ENCODE measurements at places on chromosomes 3 and 15.

DNA sequence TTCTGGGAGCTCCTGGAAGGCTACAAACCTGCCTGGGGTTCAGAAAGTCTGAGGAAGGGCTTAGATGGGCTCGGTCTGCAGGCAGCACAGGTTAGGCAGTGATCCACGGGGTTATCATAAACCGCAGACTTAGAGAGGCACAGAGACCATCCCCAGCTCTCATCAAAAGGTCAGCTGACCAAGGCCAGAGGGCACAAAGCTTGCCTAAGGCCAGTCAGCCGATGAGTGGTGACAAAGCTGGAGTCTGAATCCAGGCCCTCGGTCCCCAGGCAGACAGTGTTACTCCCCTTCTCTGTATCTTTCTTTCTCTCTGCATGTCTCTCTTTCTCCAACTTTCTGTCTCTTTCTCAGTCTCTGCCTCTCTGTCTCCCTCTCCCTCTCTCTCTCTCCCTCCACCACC is 56.5 kb downstream of the ADCY5 start:
- DNase-seq, result no peak

- DNase-seq, result no peak
These were observed 34.7 kb downstream of the KLHL25 start for GRCh38 chr15:85760049-85760448.

GRCh38 chr15:59622289-59622688 is 10.7 kb downstream of the GCNT3 start:
- DNase-seq, result peak; percentile 61

DNA sequence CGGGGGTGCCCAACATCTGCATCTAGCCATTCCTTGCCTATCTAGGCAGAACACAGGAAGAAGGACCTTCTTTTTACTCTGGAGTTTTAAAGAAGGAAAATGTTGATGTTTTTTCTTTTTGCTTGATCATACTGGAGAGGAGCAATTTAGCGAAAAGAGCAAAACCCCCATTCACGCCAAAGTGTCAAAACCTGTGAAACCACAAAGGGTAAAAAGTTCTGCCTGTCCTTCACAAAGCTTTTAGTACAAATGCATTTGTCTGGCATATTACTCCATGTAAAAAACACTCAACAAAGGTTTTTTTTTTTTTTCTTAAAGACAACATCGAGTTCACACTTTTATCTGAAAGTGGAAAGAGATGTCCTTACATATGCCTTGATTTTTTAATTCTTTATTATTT is 214.2 kb upstream of the MRPL3 start:
- no peak for DNase-seq

GRCh38 chr3:127674790-127675189 is 2.0 kb downstream of the ABTB1 start:
- DNase-seq, result no peak

- DNase-seq, result no peak
These were observed 10.9 kb upstream of the CD200R1L start for GRCh38 chr3:112857526-112857925.

GRCh38 chr15:42721016-42721415 is 15.9 kb downstream of the CDAN1 start:
- DNase-seq, result peak; percentile 56

GRCh38 chr3:69547461-69547880 is 161.6 kb upstream of the FRMD4B start:
- DNase-seq, result peak; percentile 4

- no peak for DNase-seq
These were observed 216.5 kb upstream of the SEMA6D start for GRCh38 chr15:47500842-47501241.

DNA sequence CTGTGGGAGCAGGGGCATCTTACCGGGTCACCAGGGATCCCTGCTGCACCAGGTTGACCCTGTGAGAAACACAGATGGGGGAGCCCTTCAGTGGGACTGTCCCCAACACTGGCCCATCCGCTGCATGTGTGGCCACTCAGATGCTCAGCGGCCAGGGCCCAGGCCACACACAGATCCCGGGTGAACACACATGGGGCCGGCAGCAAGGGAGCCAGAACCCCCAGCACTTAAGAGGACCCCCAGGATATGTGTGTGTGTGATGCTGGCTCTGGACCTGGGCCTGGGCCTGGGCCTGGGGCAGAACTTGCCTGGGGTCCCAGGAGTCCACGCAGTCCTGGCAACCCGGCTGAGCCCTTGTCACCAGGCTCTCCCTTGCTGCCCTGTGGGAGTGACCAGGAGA is 4.9 kb upstream of the UCN2 start:
- no peak for DNase-seq

DNA sequence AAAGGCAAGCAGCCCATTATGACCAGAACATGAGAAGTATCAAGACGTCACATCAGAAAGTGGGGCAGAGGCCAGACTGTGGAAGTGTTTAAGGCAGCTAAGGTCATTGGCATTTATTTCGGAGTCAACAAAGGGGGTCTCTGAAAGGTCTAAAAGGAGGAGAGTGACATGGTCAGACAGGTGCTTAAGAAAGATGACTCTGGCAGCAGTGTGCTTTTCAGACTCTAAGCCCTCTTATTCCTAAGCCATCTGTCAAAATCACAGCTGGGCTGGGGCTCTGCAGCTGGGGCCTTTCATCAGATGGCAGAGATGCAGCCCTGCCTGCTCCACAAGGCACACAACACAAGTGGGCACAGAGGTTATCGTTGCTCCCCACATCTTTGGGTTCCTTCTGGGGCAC is 14.0 kb downstream of the FBXL22 start:
- no peak for DNase-seq

GRCh38 chr3:120683213-120683612 is 1.2 kb upstream of the HGD start:
- DNase-seq, result no peak

- DNase-seq, result peak; percentile 74
These were observed at the start of gene WNT5A for GRCh38 chr3:55486857-55487380. Gene WNT5A (minus strand): TSS chr3:55487306. CDS start chr3:55486985, 321 bp downstream.

DNA sequence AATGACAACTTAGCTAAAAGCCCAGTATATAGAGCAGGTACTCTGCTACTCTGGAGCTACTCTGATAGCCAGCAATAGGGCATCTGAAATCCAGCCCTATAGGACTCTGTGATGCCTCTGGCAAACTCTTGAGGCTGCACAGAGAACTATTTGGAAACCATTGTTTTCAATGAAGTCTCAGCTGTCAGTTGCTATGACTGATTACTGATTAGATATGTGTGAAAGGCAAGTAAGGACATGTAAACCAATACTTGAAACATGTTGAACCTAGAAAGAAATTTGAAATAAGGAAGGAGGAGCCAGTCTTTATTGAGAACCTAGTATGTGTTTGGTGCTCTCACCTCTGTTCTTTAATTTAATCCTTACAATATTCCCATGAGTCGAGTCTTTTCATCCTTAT is 40.2 kb upstream of the CRTC3 start:
- no peak for DNase-seq

DNA sequence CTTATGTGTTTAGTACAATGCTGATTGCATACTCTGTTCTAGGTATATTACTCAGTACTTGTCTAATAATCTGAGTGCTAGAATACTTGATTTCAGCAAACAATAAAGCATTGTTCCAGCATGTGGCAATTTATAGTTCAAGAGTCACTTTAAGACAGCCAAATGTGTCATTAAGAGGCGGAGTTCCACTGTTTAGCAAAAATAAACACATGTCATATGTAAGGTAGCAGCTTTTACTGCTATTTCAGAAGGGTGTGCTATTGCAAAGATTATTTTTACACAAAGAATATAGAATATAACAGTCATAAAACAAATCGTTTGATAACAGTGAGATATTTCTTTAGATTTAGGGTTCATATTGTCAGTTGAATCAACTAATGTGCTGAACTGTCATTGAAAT is 358.7 kb downstream of the TUSC7 start:
- no peak for DNase-seq

- peak; percentile 38 for DNase-seq
These were observed 67.1 kb upstream of the MCTP2 start for GRCh38 chr15:94164202-94164807.

DNA sequence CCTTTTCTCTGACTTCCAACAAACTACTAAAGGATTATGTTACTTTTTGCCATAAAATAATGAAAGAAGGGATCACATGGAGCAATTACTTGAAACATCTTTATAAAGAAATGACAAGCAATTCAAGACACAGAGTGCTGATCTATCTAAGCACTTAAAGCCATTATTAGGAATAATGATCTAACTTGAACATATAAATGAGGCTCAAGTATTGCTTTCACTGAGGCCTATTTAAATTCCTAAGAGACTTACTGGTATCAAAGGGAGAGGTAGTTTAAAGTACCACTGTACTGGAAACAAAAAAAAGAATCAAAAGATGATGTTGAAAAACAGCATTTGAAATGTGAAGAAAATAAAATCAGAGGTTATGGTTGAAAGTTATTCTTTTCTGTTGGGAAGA is 375.5 kb downstream of the PLCL2 start:
- DNase-seq, result no peak

DNA sequence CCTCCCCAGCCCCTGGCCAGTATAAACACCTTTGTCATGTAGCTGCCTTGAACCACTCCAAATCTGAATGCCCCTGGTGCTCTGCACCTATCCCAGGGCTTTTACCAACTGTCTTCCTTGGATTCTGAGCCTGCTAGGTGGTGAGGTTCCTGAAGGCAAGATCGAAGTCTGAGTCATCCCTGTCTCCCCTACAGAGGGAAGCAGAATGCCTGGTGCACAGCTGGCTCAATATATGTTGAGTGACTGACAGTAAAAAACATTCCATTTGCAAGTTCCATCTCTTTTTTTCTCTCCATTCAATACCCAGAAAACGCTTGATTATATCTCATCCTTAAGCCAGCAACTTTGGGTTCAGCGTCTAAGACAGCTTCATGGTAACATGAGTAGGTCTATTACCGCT is 24.7 kb downstream of the SLC24A1 start:
- DNase-seq, result peak; percentile 34

- peak; percentile 24 for DNase-seq
These were observed 62.0 kb downstream of the ZNF148 start for GRCh38 chr3:125313060-125313635.

- DNase-seq, result no peak
These were observed 4.6 kb upstream of the RTP2 start for GRCh38 chr3:187706971-187707370.

DNA sequence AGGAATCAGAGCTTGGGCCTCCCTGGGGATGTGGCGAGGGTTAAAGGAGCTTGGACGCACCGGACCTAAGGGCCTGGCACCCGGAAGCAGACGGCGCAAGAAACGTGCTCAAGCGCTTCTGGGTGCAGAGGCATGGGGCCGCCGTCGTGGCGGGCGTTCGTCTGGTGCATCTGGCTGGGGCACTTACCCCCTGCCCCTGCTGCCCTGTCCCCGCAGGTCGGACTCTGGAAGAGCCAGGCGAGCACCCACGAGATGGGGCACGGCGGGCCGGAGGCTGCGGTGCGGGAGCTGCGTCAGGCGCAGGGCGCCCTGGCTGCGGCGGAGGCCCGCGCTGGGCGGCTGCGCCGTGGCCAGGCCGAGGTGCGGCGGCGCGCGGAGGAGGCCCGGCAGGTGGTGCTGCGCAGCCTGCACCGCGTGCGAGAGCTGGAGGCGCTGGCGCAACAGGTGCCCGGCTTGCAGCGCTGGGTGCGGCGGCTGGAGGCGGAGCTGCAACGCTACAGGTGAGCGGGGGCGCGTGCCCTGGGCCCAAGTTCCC is 2.5 kb downstream of the EFCC1 start:
- no peak for DNase-seq

DNA sequence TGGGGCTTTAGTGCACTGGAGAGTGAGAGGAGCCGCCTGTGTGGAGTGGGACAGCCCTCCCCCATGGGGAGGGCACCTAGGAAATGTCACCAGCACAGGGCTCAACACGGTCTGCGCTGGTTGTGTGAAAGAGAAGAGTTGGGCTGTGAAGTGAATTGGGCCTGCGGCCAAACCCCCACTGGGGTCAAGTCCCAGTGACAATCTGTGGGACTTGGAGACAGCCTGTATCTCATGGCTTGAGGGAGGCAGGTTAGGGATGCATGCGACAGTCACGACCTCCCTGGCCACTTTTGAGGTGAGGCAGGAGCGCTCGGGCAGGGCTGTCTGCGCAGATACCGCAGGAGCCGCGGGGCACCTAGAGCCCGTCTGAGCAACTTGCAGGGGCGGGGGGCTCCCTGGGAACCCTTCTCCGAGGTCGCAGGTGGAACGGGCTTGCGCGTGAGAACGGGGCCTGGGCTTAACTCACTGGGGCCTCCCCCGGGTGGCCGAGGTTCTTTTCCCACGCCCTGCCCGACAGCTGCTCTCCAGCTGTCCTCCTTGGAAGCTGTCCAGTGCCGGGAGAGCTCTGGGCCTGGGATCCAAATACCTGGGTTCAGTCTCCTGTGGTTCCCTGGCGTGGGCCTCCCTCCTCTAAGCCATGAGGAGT is 77.4 kb downstream of the SNRK start:
- no peak for DNase-seq

DNA sequence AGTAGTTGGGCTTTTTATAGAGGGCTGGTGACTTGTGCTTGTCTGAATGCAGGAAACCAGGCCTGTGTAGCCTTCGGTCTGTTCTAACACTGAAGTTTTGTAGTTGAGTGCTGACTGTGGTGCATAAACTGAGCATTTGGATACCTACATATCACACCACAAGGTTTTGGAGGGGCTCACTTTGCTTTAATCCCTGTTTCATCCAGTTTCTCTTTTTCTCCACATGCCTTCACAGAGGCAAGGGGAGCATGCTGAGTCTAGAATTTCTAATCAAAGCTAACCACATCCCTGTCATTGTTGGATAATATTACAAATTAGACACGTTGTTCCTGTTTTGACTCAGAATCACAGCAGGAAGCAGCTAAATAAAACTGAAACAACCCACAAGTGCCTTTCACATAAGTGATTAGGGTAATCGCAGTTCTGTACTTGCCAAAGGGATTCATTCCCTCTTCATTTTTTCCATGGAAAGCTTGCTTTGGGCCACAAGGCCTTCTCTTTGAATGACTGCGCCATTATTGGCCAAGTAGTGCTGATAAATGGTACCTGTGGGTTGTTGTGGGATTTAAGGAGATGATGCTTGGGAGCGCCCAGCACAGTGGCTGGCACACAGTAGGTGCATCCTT is 48.9 kb downstream of the TGFBR2 start:
- peak; percentile 70 for DNase-seq

- DNase-seq, result peak; percentile 2
These were observed 235.8 kb downstream of the SUCLG2 start for GRCh38 chr3:67418426-67419217.

GRCh38 chr15:79307251-79307650 is 3.7 kb upstream of the TMED3 start:
- no peak for DNase-seq

DNA sequence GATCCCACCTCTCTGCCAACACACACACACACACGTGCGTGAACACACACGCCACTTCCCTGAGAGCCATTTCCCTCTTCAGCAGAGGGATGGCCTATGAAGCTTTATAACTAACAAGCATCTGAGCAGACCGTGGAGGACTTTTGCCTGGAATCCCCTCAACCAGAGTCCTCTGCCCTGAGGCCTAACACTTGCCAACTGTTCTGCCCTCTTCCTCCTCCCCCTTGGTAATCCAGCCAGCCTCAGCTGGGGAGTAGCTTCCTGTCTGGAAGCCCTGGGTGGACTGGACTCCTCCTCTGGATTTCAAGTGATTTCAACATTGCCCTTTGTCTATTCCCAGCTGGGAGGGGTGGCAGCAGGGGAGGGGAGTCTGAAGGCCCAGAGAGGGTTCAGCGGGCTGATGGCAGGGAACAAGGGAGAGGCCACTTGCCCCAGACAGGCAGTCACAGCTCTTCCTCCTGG is 68.4 kb upstream of the HACD2 start:
- peak; percentile 87 for DNase-seq

Measured in M059J (cell line).